ENCODE measurements at places on chromosomes 3 and 15.

DNA sequence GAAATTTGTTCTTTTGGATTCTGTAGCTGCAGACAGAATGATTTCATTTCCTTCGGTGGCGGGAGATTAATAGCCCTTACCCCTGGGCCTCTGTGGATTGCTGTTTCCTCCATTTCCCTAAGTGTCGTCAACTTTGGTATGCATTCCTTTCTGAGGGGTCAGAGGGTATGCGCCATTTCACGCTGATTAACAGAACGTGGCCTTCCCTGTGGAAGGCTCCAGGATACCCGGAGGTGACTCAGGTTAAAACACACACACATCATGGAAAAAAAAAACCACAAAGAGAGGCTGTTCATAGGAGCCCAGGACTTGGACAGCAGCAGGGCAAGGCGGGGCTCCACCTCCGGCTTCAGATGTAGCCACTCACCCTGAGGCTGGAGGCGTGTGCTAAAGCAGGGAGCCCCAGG is 51.9 kb downstream of the EPHB1 start:
- no peak for DNase-seq

GRCh38 chr3:126270145-126270811 is 86.9 kb downstream of the KLF15 start:
- DNase-seq, result no peak

- no peak for DNase-seq
Measured at GRCh38 chr15:101451846-101452245, 37.7 kb downstream of the PCSK6 start.

DNA sequence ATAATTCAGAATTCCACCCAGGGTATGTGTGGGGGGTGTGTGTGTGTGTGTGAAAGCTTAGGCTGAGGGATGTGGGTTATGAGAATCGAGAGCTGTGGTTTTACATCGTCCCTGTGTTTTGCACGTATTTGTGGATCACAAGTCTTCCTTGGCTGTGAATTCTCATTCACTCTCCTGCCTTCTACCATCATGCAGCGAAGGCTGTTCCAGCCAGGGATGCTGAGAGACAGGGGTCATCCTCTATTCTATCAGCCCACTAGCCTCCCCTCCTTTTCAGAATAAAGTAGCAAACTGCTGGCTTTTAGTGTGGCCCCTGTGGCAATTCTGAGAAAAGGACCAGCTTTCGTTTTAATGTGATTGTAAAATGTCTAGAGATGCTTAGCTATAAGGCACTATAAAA is 460.6 kb upstream of the NR2F2 start:
- DNase-seq, result no peak

DNA sequence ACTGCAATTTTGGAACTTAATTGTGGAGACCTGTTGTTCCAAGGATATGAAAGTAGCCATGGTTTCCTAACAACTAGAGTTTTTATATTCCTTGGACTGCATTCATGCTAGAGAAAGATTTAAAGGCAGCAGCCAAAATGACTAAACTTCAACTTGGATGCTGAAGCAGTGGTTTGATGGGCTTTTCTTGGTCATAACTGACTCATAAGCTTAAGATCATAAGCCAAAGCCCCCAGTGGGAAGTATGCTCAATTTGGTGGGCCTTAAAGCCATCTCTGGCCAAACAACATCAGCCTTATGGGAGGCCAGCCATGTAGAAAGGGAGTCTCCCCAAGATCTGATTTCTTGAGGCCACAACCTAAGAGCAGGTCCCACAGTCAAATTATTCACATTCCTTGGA is 80.2 kb downstream of the ZNF280D start:
- no peak for DNase-seq

- no peak for DNase-seq
Measured at GRCh38 chr3:131386429-131387165, 5.0 kb downstream of the NUDT16 start.

DNA sequence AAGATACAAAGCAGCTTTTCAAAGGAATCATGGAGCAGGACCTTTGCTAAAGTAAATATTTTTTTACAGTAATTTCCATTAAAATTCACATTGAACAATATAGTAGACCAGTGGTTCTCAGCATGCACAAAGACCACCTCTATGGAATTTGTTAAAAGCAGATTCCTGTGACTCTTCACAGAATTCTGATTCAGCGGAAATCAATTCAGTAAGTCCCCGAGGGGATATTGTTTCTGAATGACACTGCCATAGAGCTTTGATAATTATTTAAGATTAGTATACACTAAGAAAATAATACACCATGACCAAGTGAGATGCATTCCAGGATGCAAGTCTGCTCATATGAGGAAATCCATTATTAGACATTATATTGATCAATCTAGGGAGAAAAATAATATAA is 161.9 kb upstream of the TNIK start:
- DNase-seq, result no peak

DNA sequence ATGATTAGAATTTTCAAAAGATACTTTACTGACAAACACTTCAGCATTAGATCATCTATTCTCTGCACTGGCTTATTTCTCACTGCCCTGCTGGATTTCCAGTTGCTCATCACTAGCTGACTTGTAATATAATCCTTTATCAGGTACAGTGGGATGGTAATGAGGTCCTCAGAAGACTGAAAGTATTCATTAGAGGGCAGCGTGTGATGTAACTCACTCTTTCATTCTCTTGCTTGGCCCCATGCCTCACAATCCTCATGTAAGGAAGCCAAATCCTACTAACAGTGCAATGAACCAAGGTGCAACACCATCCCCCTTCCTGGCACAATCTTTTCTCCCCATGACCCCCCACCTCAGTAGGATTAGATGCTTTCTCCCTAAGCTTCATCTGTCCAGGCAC is 289.9 kb downstream of the CTNNB1 start:
- no peak for DNase-seq

- DNase-seq, result no peak
Measured at GRCh38 chr3:155960060-155960459, 89.6 kb downstream of the GMPS start.

DNA sequence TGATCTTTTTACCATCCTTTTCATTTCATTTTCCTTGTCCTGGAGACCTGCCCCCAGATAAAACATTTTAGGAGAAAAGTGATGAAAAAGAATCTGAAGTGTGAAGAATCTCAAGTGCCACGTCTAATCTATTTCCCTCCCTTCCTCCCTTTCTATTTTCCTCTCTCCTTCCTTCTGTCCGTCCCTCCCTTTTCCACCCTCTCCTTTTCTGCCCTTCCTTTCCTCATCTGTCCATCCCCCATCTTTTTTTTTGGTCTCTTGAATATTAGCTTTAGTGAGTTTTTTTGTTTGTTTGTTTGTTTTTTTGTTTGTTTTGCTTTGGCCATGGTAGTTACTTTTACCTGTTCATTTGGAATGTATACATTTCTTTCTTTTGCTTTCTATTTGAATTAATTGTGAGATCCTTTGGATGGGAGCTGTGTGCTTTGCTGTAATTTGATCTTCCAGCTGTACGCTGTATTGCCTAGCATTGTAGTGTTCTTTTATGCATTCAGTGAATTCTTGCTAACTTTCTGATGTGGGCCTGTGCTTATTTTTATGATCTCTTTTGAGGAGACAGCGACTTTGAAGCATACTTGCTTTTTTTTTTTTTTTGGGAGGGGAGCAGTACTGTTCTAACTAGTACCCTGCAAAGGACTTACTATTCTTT is 19.2 kb downstream of the CDIN1 start:
- no peak for DNase-seq

DNA sequence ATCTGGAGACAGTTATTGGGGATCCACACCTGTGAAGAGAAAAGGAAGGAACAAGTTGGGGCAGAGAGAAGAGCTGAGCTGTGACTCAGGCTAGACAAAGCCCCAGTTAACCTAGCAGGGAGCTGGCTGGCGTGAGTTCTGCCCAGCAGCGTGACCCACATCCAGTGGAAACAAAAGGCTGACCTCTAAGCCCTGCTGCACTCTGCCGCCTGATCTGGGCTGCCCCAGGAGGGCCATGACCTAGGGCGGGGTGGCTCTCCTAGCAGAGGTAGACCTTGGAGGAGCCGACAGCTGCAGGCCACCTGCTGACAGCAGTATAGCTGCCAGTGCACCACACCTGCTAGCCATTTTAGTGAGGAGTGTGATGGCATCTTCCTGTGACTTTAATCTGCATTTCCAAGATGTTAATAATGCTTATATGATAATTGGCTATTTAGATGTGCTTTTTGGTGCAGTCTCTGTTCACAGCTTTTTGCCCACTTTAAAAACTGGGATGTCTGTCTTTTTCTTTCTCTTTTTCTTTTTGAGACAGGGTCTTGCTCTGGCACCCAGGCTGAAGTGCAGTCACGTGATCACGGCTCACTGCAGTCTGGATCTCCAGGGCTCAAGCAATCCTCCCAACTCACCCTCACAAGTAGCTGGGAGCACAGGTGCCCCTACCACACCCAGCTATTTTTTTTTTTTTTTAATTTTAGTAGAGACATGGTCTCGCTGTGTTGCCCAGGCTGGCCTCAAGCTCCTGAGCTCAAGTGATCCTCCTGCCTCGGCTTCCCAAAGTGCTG is 78.1 kb downstream of the LSM3 start:
- no peak for DNase-seq

- no peak for DNase-seq
Measured at GRCh38 chr15:96586901-96587300, 256.4 kb downstream of the NR2F2 start.

- DNase-seq, result no peak
Measured at GRCh38 chr15:96183514-96183850, 147.0 kb upstream of the NR2F2 start.

Data from BE2C (cell line).